ENCODE measurements at places on chromosomes 1 and 21. TPM values are rescaled to one million over a fixed set of nuclear protein-coding genes. Genes with fewer than 3 reads are reported as not detected.
A peak's percentile ranks its signal among the peaks of the same experiment; 100 is the strongest.

The FAM78B gene
- total RNA-seq, result 0.31 TPM

DNA sequence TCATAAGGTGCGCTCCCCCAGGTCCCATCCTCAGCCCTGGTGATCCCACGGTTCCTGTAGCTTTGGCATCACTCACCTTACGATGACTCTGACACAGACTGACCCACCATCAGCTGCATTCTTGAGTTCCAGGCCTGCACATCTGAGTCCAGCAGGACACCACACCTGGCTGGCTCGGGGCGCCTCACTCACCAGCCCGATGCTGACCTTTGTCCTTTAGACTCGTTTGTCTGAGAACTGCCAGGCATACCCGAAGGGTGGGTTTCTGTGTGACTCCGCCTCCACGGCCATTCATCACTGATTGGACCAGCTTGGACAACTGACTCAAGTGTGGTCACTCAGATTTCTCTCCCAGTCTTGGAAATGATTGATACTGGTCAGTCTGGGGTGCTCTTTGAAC lies 129.4 kb upstream of the CSF3R start:
- H3K27ac ChIP-seq, result no peak overlapping the region
- no peaks in the 10 kb centered on the region for H3K4me1 ChIP-seq
- H3K36me3 ChIP-seq, result no peaks in the 10 kb centered on the region
- H3K27me3 ChIP-seq, result no peaks in the 10 kb centered on the region
- no peak for DNase-seq

- no peaks in the 10 kb centered on the region for H3K4me1 ChIP-seq
- no peak overlapping the region for H3K4me3 ChIP-seq
- DNase-seq, result no peak
- H3K27me3 ChIP-seq, result peaks cover 5% of the 10 kb centered on the region
- H3K36me3 ChIP-seq, result no peaks in the 10 kb centered on the region
- H3K27ac ChIP-seq, result no peak overlapping the region
Observed at GRCh38 chr1:18072066-18072465, 35.5 kb upstream of the IGSF21 start.

DNA sequence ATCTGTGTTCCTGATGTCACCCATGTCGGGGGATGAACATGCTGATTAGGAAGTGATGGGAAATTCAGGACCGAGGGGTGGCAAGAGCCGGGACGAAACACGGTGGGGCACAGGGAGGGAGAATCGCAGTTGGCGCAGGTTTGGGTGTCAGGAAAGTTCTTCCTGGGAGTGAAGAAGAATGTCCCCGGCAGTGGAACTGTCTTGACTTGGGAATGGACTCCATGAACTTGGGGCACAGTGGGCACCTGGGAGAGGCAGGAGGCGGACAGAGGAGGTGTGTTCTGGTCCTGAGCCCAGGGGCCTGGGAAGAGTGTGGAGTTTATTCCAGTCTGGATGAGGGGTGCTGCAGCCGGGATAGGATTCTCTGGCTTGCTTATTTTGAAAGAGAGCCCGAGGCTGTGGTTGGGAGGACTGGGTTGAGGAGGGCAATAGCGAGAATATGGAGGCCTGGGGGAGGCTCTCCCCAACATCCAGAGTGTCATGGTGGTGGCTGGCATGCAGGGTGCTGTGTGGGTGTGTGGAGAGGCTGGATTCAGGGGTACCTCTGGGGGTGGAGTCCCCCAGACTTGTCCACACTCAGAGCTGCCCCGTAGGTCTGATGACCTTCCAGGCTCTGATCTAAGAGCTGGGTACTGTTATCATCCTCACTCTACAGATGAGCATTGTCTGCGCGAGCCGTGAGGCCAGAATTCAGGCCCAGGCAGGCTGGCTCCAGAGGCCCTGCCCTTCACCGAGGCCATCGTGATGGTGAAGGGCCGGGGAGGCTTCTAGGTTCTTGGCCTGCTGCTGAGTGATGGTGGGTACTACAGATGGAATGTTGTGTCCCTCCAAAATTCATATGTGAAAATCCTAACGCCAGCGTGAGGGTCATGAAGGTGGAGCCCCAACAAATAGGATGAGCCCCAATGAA lies 274.5 kb upstream of the C1orf174 start:
- H3K4me3 ChIP-seq, result no peak overlapping the region
- peaks cover 9% of the 10 kb centered on the region for H3K4me1 ChIP-seq
- DNase-seq, result no peak
- no peak overlapping the region for H3K27ac ChIP-seq
- peaks cover 30% of the 10 kb centered on the region for H3K27me3 ChIP-seq
- no peaks in the 10 kb centered on the region for H3K36me3 ChIP-seq

The SLC5A9 gene
- total RNA-seq, result 12.5 TPM

DNA sequence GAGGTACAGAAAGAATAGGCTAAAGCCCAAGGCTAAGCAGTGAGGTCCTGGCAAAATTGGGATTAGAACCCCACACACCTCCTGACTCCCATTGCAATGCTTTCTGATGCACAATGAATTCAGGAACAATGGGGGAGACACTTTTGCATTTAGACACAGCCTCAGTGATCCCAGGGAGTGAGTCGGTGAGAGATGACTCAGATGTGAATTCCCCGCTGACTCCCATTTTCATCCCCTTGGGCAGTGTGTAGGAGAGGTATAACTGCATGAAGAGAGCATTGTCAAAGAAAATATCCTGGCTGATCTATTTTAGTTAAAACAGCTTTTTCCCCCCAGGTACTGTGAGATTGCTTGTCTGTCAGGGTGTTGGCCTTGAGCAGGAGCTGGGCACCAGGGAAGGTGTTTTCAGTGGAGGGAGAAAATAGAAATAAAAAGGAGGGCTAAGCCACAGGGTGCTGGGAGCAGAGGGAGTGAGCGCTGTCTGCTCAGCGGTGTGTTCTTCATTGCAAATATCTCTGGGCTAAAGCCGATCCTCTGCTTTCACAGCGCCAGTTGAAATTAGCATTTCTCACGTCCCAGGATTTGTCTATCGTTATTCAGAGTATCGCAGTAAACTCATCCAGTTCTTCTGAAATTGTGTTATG lies 247.7 kb upstream of the PTBP2 start:
- no peak for DNase-seq
- no peak overlapping the region for H3K27ac ChIP-seq
- no peaks in the 10 kb centered on the region for H3K27me3 ChIP-seq
- no peaks in the 10 kb centered on the region for H3K4me1 ChIP-seq

- DNase-seq, result no peak
- H3K27me3 ChIP-seq, result peaks cover 8% of the 10 kb centered on the region
- no peak overlapping the region for H3K4me3 ChIP-seq
- peaks cover 23% of the 10 kb centered on the region for H3K4me1 ChIP-seq
- no peak overlapping the region for H3K27ac ChIP-seq
Observed at GRCh38 chr1:212217633-212218032, 67.6 kb upstream of the PPP2R5A start.

DNA sequence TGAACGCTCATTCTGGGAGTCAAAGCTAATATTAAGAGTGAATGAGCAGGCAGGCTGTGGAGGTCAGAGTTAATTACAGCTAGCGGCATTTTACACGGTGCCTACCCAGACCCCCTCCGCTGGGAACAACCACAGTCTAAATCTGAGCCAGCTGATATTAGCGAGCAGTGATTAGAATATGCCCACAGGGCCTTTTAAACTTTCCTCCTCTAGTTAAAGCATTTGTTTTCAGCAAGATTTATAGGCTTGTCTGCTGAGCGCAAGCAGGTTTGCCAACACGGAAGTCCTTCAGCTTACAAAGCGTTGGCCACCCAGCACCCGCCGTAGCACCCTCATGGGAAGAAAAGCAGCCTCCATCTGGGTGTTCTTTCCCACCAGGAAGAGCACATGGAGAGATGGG lies 72.1 kb downstream of the LMX1A start:
- H3K4me3 ChIP-seq, result no peak overlapping the region
- no peak for DNase-seq
- H3K36me3 ChIP-seq, result no peaks in the 10 kb centered on the region

- no peaks in the 10 kb centered on the region for H3K36me3 ChIP-seq
- H3K27ac ChIP-seq, result no peak overlapping the region
- H3K27me3 ChIP-seq, result no peaks in the 10 kb centered on the region
Observed at GRCh38 chr1:77026135-77026534, 158.9 kb downstream of the ST6GALNAC5 start.

The OR6N1 gene
- total RNA-seq, result not detected

The TRNP1 gene
- 42.0 TPM for total RNA-seq

DNA sequence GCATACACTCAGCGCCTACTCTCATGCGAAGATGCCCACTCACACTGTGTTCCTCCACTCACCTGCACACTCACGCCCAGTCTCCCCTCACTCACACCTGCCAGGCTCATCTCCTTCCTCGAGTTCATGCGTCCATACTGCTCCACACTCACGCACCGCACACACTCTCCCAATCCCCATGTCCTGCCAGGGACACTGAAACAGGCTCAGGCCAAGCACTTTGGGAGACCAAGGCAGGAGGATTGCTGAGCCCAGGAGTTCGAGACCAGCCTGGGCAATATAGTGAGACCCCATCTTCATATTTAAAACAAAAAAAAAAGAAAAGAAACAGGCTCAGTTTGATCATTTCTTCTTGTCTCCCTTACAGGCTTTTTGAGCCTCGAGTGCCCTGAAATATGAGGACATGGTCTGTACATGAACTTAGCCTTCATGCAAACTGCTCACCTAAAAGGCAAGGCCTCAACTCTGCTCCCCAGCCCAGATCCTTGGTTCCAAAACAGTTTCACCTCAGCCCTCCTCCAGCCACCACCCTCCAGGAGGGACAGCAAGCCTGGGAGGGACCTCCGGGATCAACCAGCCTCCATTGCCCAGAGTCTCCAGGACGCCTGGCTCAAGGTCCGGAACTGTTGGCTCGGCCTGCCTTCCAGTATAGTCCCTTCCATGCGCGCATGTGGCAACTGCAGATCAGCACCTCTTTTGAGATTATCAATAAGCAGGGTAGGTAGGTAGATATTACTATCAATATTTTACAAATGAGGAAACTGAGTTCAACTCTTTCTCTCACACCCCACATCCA lies 2.4 kb upstream of the PTAFR start:
- H3K36me3 ChIP-seq, result no peaks in the 10 kb centered on the region
- DNase-seq, result no peak
- H3K27me3 ChIP-seq, result peaks cover 2% of the 10 kb centered on the region
- no peak overlapping the region for H3K4me3 ChIP-seq

GRCh38 chr21:33020558-33021100 lies 5.1 kb upstream of the OLIG2 start:
- no peak overlapping the region for H3K4me3 ChIP-seq
- H3K27ac ChIP-seq, result no peak overlapping the region
- no peaks in the 10 kb centered on the region for H3K4me1 ChIP-seq
- no peaks in the 10 kb centered on the region for H3K36me3 ChIP-seq
- DNase-seq, result no peak

DNA sequence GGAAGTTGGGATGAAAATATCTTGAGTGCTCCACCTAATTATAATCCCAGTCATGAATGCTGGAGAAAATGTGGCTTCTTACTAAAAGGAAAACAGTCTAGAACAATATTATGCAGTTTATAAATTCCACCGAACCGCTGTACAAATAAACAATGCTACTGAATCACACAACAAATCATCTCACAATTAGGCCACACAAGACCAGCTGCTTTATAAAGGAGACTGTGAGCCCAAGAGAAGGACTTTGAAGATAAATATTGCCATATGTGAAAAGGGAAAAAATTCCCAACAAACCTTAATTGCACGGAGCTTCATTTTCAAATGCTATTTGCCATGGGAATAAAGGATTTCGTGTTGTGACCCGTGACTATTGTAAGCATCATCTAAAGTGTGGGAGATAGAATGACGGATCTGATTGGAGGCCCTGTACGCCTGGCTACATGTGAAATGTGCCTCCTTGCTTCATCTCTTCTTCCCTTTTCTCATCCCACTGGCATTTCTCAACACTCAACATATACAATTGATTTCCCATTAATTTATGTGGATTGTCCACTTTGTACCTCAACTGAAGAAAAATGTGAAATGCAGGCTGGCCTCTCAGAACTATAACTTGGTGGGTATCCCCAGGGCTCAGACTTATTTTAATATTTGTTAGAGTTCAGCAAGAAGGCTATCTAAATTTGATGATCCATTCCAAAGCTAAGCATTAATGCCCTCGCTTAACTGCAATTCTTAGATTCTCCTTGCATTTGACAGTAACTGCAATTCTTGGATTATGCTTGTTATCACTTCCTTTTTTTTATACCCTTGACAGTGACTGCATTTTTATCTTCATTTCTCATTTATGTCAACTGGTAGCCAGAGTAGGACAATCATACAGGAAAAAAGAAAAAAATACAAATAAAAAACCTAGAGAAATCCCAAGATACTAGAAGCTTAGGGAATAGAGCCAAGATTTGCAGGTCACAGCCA lies 122.3 kb downstream of the TGFB2 start:
- no peaks in the 10 kb centered on the region for H3K4me1 ChIP-seq
- no peak overlapping the region for H3K4me3 ChIP-seq
- DNase-seq, result no peak
- H3K36me3 ChIP-seq, result no peaks in the 10 kb centered on the region
- no peak overlapping the region for H3K27ac ChIP-seq
- H3K27me3 ChIP-seq, result no peaks in the 10 kb centered on the region

GRCh38 chr1:3352952-3353331 lies 101.5 kb upstream of the ARHGEF16 start:
- H3K4me1 ChIP-seq, result peaks cover 92% of the 10 kb centered on the region
- no peaks in the 10 kb centered on the region for H3K27me3 ChIP-seq
- no peak overlapping the region for H3K4me3 ChIP-seq
- no peak overlapping the region for H3K27ac ChIP-seq

GRCh38 chr1:222618001-222618879 lies at the start of gene MIA3:
Gene MIA3 (plus strand): TSS chr1:222618097. CDS start chr1:222618111, 14 bp downstream.
- H3K4me3 ChIP-seq, result peak within 1 kb of the TSS; percentile 92
- DNase-seq, result peak; percentile 39
- no peaks in the 10 kb centered on the region for H3K36me3 ChIP-seq
- no peaks in the 10 kb centered on the region for H3K27me3 ChIP-seq
- peak within 1 kb of the TSS; percentile 55 for H3K27ac ChIP-seq
- peaks cover 38% of the 10 kb centered on the region for H3K4me1 ChIP-seq

DNA sequence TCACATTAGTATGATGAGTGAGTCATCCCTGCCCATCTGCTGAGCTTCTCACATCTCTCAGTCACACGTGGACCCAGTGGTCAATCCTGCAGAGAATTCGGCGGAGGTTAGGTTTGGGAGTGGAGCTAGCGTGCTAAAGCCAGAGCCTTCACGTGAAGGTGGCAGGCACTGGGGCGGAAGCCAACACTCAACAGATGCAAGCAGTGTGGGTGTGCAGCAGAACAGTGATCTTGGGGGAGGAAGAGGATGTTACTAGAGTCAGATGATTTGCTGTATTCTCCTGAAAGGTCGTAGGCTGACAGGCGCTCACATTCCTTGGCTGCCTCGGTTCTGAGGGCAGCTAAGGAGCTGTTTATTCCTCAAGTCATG lies 6.7 kb downstream of the C1orf115 start:
- H3K4me1 ChIP-seq, result peaks cover 70% of the 10 kb centered on the region
- DNase-seq, result no peak
- peaks cover 7% of the 10 kb centered on the region for H3K36me3 ChIP-seq
- H3K4me3 ChIP-seq, result no peak overlapping the region

Data from HepG2 (cell line).